SK-N-SH treated with all-trans-retinoic acid at 6 μM for 48 hours (cell line): ENCODE measurements at places on chromosomes 5 and 9.

DNA sequence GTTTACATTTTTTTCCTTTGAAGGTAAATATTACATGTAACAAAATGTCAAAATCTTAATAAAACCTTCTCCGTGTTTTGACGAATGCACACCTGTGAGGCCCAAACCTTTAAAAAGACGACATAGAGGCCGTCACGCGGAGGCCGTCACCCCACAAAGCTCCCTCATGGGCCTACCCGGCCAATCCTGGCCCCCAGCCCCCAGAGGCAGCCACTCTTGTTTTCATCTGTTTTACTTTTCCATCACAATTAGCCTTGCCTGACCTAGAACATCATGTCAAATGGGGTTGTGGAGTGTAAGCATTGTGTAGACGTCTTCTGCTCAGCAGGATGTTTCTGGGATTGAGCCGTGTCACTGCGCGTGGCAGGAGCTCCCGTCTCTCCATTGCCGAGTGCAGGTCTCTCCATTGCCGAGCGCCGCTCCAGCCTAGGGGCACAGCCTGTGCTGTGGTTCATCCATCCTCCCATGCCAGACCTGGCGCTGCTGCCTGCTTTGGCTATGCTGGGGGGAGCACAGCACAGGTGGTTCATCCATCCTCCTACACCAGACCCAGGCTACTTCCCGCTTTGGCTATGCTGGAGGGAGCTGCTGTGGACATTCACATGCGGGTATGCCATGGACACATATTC, 52.2 kb upstream of the IRX4 start:
- ATAC-seq, result no peak

DNA sequence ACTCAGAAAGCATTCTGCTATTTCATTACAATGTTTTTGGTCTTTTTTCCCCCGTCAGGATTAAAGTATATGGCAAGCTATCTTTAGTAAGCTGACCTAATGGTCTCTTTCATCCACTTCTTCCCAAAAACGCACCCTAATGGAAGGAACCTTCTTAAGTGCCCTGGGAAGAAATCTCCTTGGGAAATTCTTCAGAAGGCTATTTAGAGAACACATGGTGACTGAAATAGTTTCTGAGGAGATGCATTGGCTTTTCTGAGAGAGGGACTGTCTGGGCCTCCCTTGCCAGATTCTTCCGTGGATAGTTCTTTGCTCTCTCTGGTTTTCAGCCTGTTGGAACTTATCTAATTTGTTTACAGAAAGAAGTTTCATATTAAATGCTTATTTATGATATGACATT, 524.1 kb upstream of the MEF2C start:
- no peak for ATAC-seq

DNA sequence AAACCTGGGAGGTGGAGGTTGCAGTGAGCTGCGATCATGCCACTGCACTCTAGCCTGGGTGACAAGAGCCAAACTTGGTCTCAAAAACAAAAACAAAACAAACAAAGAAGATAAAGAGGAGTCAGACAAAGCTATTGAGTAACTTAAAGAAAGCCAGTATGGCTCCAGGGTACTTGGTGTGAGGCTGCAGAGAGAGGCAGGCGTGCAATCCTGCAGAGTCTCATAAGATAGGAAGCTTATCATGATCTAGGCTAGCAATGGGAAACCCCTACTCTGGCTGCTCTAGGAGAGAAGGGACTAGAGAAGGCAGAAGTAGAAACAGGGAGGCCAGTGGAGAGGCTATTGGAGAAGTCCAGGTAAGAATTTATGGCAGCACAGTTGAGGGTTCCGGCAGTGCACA, 42.0 kb downstream of the ARRDC3 start:
- ATAC-seq, result no peak

GRCh38 chr9:78927099-78927940, 630.4 kb downstream of the PSAT1 start:
- ATAC-seq, result no peak

DNA sequence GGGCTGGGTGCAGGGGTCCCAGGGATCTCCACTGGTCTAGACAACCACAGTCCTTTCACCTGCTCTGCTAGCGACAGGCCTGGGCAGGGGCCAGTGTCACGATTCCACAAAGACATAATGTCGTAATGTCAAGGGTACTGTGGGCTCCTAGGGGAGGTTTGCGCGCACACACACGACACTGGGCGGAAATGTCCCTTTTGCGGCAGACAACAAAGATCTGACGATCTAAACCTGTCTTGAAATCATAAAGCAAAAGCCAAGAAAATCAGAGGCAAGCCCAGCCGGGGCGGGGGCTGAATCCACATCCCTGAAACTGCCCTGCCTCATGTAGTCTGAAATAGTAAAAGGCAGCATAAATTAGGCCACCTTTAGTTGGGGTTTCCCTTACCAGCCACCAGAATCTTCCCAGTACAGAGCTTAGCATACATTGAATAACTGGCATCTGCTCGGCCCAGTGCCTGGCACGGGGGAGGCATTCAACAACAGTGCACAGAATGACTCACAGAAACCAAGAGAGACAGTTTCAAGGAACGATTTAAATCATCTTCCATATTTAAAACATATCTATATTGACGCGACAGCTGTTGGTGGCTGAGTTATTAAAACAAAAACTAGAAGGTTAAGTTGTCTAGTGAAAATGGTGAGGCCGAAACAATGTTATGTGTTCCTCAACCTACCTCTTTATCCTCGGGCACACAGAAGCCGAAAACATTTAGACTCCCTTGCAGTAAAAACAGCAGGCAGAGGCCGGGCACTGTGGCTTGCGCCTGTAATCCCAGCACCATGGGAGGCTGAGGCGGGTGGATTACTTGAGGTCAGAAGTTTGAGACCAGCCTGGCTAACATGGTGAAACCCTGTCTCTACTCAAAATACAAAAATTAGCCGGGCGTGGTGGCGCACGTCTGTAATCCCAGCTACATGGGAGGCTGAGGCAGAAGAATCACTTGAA, 151.0 kb downstream of the MYO10 start:
- ATAC-seq, result peak; percentile 86

- ATAC-seq, result no peak
Measured at GRCh38 chr9:132366481-132366880, 11.7 kb upstream of the SETX start.

GRCh38 chr5:58929726-58930125, 346.9 kb downstream of the RAB3C start:
- no peak for ATAC-seq

- no peak for ATAC-seq
Measured at GRCh38 chr5:74952406-74952805, 86.2 kb upstream of the FAM169A start.

DNA sequence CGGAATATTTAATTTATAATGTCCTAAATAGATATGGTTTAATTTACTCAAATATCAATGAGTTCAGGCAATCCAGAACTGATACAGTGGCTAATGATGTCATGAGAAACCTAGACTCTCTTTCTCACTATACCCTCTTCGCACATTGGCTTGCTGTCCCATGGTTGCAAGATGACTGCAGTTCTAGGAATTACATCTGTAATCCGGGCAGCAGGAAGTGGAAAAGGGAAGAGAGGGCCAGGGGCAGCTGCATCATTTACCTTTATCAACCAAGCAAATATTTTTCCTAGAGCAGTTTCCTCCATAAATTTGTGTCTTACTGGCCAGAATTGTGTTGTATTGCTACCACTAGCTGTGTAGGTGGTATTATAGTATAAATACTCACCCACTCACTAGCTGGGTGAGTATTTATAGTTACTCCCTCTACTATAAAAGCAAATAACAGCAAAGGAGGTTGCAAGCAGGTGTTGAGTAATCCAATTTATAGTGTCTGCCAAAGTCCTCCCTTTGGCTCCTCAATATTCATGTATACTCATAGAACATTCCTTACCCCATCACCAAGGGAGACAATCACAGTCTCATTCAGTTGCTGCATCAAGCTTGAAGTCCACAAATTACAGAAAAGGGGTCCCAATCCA, 168.8 kb downstream of the DROSHA start:
- ATAC-seq, result no peak

GRCh38 chr5:167995844-167996425, 295.5 kb upstream of the WWC1 start:
- no peak for ATAC-seq

DNA sequence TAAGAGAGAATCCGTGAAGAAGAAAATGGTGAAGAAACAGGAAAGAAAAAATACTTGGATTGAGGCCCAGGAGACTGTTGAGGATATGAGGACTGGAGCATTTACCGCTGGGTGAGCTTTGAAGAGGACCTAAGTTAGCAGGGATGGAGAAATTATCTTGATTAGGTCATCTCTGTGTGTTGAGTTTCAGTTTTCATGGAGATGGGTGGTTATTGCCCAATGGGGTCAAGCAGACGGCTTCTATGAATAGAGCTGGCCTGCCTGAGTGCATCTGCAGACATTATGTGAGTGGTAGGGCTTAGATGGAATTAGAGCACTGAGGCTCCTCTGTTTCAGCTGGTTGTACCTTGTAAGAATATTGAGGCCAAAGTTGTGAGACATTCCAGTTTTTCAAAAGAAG, 245.4 kb upstream of the FBXL7 start:
- no peak for ATAC-seq

DNA sequence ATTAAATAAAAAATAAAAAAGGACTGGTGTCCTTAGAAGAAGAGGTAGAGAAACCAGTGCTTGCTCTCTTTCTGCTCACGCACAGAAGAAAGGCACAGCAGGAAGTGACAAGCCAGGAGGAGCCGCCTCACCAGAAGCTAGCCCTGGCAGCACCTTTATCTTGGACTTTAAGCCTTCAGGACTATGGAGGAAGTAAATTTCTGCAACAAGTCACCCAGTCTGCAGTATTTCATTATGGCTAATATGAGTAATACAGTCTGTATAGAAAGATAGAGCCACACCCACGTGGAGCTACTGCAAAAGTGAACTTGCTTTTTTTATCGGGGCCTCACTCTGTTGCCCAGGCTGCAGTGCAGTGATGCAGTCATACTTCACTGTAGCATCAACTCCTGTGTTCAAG, 68.4 kb downstream of the PDZD2 start:
- ATAC-seq, result no peak

DNA sequence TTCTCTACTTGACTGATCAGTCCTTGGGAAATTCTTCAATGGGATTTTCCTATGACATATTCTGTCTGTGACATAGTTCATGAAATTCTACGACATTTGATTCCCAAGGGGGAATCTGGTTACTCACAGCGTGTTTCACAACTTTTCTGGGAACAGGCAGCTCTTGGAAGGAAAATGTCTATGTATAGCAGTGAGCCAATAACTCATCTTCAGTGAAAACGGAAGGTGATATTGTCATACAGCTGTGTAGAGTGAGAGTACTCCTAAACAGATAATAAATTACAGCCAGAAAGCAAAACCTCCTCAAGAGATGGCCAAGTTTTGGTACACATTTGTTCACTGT, 91.4 kb downstream of the C9orf152 start:
- ATAC-seq, result no peak; the same call in 2 of the 3 replicates

DNA sequence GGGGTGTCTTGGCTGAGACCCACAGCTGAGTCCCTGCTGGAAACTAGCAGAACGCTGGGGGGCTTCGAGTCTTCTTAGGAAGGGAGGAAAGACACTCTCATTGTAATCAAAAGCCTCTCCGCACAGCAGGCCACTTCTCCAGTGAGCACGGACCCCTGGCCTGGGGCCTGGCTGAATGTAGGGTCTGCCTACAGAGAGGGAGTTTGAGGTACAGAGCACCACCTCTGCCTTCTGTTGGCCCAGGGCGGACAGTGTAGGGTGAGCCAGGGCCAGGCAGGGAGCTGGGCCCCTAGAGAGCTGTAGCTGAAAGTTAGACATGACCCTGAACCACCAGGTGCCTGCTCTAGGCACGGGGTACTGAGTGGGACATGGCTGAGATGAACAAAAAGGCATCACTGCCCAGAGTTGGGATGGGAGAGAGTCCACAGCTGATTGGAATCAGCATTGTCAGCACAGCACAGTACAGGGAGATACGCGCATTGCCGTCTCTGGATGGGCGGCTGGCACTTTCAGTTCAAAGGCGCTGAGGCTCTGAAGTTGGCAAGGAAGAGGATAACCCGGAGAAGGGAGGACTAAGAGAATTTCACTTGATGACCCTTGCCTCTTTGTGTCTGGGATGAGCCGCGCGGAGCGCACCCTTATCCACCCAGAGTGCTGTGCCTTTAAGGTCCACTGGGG, 363 bp upstream of the SLC25A48 start:
- peak; percentile 92 for ATAC-seq

GRCh38 chr5:149421834-149422233, 42.7 kb upstream of the IL17B start:
- peak; percentile 0; the same call in 2 of the 3 replicates for ATAC-seq

DNA sequence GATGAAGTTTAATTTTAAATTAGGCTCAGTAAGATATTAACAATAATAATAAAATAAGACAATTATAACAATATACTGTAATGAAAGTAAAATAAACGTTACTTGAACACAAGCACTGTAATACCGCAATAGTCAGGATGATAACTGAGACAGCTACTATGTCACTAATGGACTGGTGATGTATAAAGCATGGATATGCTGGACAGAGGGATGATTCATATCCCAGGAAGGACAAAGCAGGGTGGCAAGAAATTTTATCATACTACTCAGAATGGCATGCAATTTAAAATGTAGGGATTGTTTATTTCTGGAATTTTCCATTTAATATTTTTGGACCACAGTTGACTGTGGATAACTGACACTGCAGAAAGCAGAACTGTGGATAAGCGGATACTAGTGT, 196.9 kb downstream of the VPS13A start:
- ATAC-seq, result peak; percentile 54; the same call in 2 of the 3 replicates

DNA sequence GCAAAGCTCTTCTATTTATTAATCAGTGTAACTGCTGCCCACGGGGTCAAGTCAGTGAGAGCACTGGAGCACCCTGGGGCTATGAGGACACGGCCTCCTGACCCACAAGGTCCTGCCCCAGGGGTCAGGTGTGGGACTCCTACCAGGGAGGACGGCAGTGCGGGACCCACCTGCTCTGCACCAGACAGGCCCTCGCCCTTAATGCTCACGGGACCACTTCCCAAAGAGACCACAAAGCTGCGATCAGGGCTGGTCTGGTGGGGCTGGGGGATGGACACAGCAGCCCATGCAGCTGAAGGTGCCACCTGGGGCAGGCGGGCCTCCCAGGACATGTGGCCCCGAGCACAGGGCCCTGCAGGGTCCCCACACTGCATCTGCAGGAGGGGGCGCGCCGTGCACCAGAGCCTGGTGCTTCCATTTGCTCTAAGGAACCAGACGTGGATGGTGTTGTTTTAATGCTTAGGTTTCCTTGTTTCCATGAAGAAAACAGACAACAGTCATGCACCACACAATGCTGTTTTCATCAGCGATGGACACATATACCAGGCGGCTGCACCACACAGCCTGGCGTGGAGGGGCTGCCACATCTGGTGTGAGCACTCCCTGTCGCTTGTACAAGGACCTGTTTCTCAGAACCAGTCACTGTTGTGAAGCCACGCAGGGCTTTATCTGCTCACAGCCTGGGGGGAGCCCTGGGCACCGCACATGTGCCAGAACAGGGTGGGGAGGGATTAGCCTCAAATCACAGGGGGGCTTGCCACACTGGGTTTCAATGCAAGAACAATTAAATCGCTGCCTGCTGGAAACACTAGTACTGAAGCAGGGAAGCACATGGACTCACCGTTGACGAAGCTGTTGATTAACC, 22.6 kb downstream of the CLPTM1L start:
- no peak for ATAC-seq

GRCh38 chr9:1969160-1969559, 46.0 kb upstream of the SMARCA2 start:
- no peak for ATAC-seq

- no peak for ATAC-seq
Measured at GRCh38 chr5:177528631-177529030, 11.9 kb upstream of the DDX41 start.
